ENCODE measurements at places on chromosomes 12 and 14. TPM values are rescaled to one million over a fixed set of nuclear protein-coding genes. Genes with fewer than 3 reads are reported as not detected.

DNA sequence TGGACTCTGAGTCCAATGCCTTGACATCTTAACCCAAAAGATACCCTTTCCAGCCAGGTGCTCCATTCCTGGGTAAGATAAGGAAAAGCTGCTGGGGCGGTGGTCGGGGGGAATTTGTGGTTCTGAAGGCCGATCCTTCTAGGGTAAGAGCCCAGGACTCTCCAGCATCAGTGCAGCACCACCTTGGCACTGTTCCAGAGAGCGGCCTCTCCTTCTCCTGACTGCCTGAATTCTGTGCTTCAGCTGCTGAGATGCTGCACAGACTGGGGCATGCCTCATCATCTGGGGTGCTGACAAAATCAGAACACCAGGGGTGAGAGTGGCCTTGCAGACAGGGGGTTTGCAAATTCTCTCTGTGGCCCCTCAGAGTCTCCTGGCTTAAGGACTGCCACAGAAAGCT lies 87.5 kb downstream of the SPTB start:
- no peak for DNase-seq

- peak; percentile 1 for DNase-seq
Measured at GRCh38 chr12:9132008-9132535, 16.4 kb upstream of the A2M start.

DNA sequence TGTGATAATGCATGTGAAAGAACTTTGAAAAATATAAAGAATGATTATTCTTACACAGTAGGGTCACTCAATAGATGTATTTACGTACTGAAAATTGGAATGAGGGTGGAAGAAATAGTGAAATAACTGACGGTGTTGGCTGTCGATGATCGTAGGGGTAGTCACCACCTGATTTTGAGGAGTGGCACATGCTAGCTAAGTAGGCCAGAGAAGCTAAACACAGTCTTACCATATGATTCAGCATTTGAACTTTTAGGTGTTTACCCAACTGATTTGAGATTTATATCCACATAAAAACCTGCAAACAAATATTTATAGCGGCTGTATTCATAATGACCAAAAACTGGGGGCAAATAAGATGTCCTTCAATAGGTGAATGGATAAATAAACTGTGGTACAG lies 47.6 kb upstream of the HIF1A start:
- no peak for DNase-seq

- peak; percentile 97 for DNase-seq
Measured at GRCh38 chr12:91778938-91779400, 366.7 kb downstream of the BTG1 start.

Gene SLC39A5
- total RNA-seq, result not detected

All from renal cortical epithelial cell (primary cell).